ENCODE measurements at places on chromosomes 12 and 14. TPM values are rescaled to one million over a fixed set of nuclear protein-coding genes. Genes with fewer than 3 reads are reported as not detected.

DNA sequence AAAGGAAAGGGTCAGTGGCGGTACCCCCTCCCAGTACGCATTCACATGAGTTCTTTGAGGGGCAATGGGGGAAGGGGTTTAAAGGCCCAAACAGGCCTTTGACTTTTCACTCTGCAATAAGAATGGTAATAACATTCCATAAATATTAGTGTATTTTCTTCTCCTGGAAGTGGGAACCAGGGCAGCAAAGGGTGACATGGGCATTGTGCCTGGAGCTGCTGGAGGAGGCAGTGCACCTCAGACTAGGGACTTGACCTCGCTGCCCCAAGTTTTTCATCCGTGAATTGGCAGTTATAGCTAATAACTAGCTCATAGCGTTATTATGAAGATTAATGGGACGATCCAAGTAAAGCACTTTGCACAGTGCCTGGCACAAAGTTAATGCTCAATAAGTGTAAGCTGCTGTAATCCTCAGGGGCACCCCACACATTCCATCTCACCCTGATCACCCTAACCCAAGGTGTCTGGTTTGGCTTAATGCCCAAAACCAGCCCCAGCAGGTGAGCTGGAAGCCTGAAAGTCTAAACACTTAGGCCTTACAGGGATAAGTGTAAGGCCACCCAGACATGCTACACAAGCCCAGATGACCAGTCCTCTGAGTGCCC lies 2.8 kb upstream of the KCNH3 start:
- DNase-seq = no peak
- H3K27ac ChIP-seq = no peak overlapping the region
- H3K27me3 ChIP-seq = peaks cover 36% of the 10 kb centered on the region
- no peak overlapping the region for H3K4me3 ChIP-seq
- no peaks in the 10 kb centered on the region for H3K36me3 ChIP-seq

DNA sequence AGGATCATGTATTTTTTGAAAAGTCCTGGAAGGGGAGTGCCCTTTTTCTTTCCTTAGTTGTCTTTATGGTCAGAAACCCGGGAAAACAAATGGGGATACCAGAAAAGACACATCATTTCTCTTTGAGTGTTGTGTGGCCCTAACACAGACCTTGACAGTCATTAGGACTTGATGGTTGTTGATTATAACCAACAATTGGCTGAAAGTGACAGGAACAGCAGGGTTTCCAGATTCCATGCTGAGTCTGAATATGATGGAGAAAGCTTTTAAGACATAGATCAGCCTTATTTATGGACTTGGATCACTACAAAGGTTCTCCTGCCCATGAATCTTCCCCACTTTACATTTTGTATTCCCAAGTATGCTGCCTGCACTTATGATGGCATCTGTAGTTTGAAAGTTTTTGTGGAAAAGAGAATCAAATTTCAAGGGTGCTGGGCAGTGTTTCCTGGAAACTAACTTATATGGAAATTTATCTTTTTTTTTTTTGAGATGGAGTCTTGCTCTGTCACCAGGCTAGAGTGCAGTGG lies 30.4 kb downstream of the POLR3B start:
- H3K4me1 ChIP-seq = no peaks in the 10 kb centered on the region
- no peaks in the 10 kb centered on the region for H3K27me3 ChIP-seq

- H3K4me3 ChIP-seq = no peak overlapping the region
- DNase-seq = no peak
- peaks cover 2% of the 10 kb centered on the region for H3K4me1 ChIP-seq
- peaks cover 29% of the 10 kb centered on the region for H3K27me3 ChIP-seq
These were observed 23.5 kb downstream of the FAM222A start for GRCh38 chr12:109737126-109737525.

DNA sequence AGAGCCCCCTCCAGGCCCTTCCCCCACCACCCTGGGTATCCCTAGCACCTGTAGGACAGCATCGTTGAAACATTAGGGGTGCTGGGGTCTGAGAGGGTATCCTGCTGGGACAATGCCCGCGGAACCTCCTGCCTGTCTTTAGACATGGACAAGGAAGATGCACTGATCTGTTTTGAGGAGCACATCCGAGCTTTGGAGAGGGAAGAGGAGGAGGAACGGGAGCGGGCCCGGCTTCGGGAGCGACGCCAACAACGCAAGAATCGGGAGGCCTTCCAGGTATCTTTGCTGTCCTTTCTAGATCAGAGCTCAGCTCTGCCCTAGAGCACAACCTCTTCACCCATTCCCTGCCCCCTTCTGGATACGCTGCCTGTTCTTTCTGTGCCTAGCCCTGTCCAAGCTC lies 13.2 kb downstream of the PRPF40B start:
- H3K4me1 ChIP-seq = peaks cover 5% of the 10 kb centered on the region
- H3K27me3 ChIP-seq = no peaks in the 10 kb centered on the region
- H3K36me3 ChIP-seq = peaks cover 20% of the 10 kb centered on the region

- peaks cover 12% of the 10 kb centered on the region for H3K4me1 ChIP-seq
- no peaks in the 10 kb centered on the region for H3K36me3 ChIP-seq
- peak; percentile 44 for DNase-seq
- no peaks in the 10 kb centered on the region for H3K27me3 ChIP-seq
These were observed 883 bp upstream of the CDCA4 start for GRCh38 chr14:105021656-105022275.

GRCh38 chr12:132475304-132476037 lies 14.5 kb upstream of the FBRSL1 start:
- peaks cover 9% of the 10 kb centered on the region for H3K27me3 ChIP-seq
- no peaks in the 10 kb centered on the region for H3K36me3 ChIP-seq
- H3K4me3 ChIP-seq = no peak overlapping the region
- no peak for DNase-seq
- H3K27ac ChIP-seq = no peak overlapping the region
- H3K4me1 ChIP-seq = no peaks in the 10 kb centered on the region

GSC gene
- polyA plus RNA-seq = not detected

RNFT2 gene
- polyA plus RNA-seq = 1.6 TPM

C12orf54 gene
- polyA plus RNA-seq = not detected

USP30 gene
- polyA plus RNA-seq = 11.2 TPM

ALX1 gene
- not detected for polyA plus RNA-seq

GPR135 gene
- 1.9 TPM for polyA plus RNA-seq

COX8C gene
- polyA plus RNA-seq = not detected

KRT2 gene
- not detected for polyA plus RNA-seq

ZDHHC22 gene
- polyA plus RNA-seq = not detected

Measured in IMR-90 (cell line).